ENCODE measurements at places on chromosomes 7 and 10.

DNA sequence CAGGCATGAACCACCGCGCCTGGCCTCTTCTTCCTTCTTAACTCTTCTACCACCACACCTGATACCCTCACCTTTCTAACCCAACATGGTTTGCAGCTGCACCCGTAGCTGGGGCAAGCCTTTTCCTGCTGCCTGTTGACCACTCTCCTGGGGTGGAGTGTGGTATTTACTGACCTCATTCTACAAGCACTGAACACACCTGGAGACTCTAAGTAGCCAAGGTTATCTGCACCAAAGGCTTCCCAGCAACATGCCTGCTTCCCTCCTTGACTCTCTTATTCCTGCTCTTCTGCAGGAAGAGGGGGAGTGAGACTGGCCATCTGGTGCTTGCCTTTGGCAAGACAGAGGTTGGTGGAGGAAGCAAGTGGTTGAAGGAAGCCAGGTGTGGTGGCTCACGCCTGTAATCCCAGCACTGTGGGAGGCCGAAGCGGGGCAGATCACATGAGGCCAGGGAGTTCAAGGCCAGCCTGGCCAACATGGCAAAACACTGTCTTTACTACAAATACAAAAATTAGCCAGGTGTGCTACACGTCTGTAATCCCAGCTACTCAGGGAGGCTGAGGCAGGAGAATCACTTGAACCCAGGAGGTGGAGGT is 10.1 kb downstream of the ACTR1A start:
- no peak for DNase-seq

- DNase-seq: no peak
Observed at GRCh38 chr7:13989949-13990305, 461 bp upstream of the ETV1 start.

- no peak for DNase-seq
Observed at GRCh38 chr10:60479305-60480020, 89.8 kb upstream of the ANK3 start.

DNA sequence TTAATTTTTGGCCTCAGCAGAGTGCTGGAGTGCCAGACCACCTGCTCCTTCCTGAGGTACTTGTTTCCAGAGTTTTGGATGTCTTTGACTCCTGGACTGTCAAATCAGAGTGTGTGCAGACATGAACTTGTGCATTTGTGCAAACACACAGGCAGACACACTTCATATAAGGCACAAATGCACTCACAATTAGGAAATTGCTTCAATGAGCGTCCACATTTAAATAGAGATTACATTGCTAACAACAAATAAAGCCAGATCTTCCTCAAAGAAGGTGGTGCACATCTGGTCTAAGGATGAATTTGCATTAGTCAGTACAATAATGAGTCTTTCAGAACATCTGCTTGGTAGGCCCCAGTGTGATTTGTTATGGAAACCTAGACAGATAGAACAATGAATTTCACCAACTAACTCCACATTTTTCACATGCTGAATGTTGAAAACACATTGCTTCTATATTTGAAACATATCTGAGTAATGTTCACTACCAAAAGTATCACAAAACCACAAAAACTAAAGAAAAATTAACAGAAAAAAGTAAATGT is 266.7 kb upstream of the INHBA start:
- no peak for DNase-seq

DNA sequence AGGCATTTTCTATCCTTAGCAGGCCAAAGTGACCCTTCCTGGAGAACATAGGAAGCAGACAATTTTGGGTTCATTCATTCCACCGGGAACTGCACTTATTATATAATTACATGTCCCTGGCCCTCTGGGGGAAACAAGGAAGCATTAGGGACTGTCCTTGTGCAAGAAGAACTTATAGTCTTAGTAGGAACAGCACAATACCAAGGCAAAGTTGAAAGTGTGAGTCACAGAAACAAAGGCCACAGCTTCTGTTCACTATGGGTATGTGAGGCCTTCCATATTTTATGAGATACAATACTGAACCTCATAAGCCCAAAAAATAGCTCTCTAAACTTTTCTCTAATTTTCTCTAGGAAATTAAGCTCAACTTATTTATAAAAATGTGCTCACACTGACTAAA is 18.4 kb upstream of the AKR1B10 start:
- DNase-seq: no peak

DNA sequence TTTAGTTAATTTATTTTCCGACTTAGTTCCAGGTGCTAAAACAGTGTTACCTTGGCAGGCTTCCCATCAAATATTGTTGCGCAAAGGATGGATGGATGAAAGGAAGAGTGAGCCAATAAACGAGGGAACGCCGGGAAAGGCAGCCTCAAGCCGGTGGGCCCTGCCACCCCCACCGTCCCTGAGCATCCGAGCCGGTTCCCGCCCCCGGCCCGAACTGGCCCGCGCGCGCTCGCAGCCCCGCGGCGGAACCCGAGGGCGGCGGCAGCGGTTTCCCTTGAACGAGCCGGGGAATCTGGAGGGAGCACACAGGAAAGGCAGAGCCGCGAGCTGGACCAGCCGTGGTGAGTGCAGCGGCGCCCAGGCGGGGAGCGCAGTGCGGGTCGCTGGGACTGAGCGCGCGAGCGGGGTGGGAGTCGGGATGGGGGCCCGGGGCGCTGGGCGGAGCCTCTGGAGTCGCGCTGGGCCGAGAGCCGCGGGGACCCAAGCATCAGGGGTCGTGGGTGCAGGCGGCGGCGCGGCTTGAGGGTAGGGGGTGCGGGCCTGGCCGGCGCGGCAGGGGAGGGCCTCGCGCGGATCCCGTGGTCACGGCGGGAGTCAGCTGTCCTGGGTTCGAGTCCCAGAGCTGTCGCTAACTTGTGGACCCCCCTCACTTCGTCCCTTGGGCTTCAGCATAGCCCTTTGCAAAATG is at the start of gene AGK:
Gene AGK, plus strand, starts transcription at position 317 of the 688 bp plus-strand sequence. CDS start 4,057 bp downstream, outside the sequence.
- peak; percentile 7 for DNase-seq

DNA sequence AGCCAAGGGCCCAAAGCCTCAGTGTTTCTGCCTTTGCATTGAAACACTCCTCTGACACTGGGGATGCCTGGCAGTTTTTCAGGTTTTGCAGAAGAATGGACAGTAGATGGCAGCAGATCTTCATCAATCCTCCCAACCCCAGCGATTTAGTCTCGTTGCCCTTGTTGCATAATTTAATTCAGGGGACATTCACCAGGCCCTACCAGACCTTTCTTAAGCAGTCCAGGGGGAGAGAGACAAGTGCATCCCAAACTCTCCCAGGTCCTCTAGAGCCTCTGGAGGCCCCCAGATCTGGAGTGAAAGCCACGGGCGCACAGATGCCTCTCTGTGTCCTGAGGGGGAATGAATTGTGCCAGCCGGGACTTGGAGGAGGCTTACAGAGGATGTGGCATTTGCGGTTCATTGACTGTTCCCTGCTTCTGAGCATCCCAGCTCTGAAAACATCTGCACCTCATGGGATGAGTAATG is 29.6 kb downstream of the MINDY4 start:
- no peak for DNase-seq

Data from SW 1271 (cell line).